ENCODE measurements at places on chromosomes 16 and 17.

GRCh38 chr17:81086789-81087551, 52.0 kb downstream of the BAIAP2 start:
- DNase-seq = no peak

DNA sequence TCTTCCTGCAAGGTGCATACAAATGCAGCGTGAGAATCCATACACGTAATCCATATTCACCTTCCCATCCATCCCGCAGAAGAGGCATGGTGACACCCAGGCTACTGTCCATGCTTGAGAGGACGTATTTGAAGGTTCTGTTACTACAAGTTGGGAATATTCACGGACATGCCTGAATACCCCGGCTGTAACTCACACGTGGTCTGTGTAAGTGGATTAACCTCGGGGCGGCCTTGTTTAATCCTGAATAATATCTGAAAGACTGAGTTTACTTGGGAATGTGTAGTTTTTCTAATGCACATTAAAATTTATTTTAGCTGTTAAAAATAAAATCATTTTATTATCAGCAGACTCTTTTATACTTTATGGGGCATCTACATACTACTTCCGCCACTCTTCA, 13.1 kb downstream of the CPSF4L start:
- no peak for DNase-seq

DNA sequence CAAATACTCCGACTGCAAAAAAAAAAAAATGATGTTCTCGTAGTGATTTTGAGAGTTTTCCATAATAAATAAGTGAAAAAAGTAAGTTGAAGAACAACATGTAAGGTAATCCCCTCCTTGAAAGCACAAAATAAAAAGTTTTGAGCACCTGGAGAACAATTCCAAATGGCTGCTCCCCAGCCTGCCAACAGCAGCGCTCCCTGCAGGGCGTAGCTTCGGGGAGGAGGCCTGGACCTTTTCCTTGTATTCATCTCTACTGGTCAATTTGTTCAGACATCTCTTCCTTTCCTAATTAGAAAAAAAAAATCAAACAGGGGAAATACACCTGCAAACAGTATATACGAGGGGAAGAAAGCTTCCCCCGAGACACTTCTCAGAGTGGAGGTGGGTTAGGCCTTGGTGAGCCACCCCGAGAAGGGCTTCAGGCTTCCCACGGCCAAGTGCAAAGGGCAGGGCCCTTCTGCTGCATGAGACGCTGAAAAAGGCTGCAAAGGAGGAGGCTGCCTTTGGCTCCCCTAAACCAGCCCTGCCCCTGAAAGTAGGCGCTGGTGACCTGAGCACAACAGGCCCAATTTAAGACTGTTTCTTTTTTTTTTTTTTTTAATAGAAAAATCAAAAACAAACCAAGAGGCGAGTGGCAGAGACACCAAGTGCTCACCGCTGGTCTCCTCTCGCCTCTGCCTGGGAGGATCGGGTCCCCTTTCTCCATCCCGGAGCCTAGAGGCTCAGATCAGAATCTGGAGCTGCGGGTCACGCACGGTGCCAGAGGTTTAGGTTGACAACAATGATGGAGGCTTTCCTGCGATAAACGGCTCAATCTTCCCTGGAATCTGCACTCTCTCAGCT, 193.1 kb upstream of the FOXF1 start:
- no peak for DNase-seq

GRCh38 chr16:85436636-85437165, 176.4 kb upstream of the GSE1 start:
- DNase-seq = no peak

- no peak for DNase-seq
Measured at GRCh38 chr16:55116165-55116920, 185.7 kb downstream of the IRX5 start.

DNA sequence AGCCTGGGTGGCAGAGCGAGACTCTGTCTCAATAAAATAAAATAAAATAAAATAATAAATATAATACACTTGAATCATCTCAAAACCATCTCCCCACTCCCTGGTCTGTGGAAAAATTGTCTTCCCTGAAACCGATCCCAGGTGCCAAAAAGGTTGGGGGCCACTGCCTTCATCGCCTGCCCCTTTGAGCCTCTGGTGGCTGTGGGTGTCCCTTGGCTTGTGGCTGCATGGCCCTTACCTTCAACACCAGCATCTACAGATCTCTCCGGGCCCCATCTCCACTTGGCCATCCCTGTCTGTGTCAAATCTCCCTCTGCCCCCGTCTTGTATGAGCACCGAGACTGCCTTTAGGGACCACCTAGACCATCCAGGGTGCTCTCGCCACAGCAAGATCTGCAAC, 177.3 kb downstream of the SEC14L1 start:
- DNase-seq = no peak

GRCh38 chr17:20992987-20993862, 49.6 kb downstream of the USP22 start:
- DNase-seq = peak; percentile 61

GRCh38 chr17:58112970-58113631, 29.9 kb downstream of the DYNLL2 start:
- peak; percentile 71 for DNase-seq

DNA sequence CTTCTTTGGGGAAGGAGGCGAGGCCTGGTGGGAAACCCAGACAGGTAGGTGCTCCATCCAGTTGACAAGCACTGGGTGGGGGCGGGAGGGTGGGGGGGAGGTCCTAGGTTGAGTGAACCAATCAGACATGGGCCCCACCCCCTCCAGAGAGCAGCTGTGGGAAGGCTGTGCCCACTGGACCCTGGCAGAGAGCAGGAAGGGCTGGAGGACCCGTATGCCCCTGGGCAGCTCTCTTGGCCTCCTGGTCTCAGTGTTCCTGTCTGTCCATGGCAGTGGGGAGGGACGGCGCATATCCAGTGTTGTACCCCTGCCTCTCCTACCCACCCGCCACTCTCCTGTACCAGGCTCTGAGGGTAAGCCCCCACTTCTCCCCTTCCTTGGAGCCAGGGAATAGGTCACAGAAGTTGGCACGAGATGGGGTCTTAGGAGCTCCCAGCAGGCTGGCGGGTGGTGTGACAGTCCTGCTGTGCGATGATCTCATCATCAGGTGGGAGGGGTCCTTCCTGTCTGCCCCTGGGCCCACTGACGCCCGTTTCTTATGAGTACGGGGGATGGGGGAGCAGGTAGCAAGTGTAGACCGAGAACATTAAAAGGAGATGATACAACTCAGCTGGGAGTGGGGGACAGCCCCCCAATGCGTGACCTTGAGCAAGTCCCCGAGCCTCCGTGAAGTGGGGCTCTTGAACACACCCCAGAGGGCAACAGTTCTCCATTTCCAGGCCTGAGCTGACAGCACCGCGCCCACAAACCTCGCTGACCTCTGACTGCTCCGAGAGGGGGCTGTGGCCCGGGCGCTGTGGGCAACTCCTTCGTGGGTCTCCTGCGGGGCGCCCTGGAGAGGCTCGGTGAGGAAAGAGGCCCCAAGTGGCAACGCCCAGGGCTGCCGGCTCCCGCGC, 1.2 kb upstream of the ZFPM1 start:
- DNase-seq = no peak

DNA sequence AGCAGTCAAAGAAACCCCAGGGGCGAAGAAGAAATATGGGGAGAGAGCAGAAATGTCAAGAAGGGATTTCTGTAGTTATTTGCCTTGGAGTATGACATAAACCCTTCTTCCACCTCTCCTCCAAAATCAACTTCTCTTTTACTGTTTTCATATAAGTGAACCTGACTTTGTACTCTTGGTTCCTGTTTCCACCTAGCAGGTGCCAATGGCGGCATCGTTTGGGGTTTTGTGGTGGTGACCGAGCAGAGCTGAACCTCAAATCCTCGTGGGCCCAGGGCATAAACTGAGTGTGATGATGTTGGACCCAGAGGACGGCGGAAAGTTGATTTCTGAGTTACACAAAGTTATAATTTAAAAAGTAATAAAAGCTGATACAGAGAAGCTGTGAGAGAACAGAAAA, 39.6 kb upstream of the PSMD7 start:
- DNase-seq = no peak

DNA sequence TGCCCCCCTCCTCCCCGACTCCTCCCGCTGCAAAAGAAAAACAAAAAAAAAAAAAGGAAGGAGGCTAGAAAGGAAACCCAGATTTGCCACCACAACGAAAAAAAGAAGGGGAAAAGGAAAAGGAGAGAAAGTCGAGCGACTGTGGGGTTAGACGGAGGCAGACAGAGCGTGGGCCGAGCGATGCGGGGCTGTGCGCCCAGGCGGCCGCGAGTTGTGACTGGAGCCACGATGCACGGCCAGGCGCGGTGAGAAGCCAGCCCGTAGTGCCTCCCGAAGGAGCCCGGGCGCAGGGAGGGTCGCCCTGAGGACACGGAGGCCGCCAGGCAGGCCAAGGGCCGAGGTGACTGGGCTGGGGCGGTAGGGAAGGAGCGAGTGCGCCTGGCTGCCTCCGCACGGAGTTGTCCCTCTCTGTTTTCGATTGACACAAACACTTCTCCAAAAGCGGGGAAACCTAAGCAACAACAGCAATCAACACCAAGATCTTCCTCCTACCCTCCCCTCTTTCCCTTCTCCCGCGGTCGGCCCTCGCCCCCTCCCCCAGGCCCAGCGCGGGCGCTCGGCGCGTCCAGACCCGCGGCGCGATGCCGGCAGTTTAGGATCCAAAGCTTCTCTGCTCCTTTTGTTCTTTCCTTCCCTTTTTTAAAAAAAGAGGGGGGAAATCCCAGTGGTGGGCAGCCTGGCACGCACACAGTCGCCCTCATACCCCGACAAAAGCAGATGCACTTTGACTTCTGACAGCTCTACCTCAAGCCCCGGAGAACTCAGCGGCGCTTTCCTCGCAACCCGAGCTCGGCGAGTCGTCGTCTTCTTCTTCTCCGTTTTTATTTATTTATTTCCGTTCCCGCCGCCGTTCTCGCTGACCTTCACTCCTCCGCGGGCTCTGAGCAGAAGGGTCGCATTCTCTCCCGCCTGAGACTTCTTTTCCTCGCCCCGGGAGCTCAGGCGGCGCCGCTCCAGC, at the start of gene LHX1:
Gene LHX1, plus strand, starts transcription at position 475 of the 958 bp plus-strand sequence. CDS start 723 bp downstream, outside the sequence.
- no peak for DNase-seq

DNA sequence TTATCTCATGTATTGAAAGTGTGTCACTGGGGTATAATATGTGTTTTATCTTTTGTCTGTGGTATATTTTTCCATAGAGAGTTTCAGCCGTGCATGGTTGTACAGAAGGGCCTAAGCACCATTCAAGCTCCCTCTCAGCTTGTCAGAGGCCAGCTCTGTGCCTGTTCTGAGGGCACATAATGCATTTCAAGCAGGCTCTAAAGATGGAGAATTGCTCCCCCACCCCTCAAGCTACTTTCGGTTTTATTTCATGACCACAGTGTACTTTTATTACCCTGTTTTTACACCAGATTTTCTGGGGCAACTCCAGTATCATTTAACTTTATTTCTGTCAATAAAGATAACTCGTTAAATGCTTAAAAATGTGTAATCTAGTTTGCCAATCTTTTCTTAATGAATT, 131.7 kb downstream of the SHISA6 start:
- peak; percentile 14 for DNase-seq

- no peak for DNase-seq
Measured at GRCh38 chr17:40936437-40936971, 942 bp downstream of the KRT23 start.

DNA sequence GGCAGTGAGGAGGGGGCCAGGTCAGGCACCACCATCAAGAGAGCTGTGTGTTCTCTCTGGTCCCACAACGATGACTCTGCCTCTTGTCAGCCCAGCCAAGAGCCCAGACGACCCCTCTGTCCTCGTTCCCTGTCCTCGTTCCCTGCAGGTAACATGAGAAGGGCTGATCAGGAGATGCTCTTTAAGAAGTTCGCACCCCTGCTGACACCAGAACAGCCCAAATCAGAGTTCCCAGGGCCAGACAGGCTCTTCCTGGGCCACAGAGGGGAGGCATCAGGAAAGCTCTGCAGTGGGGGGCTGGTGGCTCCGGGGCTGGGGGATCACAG, 13.5 kb upstream of the DNAI2 start:
- no peak for DNase-seq

GRCh38 chr17:71004413-71004812, 835.1 kb downstream of the KCNJ2 start:
- no peak for DNase-seq

GRCh38 chr16:17409894-17410293, 60.9 kb downstream of the XYLT1 start:
- DNase-seq = no peak

GRCh38 chr17:80989586-80989913, 2.1 kb upstream of the CHMP6 start:
- DNase-seq = no peak

DNA sequence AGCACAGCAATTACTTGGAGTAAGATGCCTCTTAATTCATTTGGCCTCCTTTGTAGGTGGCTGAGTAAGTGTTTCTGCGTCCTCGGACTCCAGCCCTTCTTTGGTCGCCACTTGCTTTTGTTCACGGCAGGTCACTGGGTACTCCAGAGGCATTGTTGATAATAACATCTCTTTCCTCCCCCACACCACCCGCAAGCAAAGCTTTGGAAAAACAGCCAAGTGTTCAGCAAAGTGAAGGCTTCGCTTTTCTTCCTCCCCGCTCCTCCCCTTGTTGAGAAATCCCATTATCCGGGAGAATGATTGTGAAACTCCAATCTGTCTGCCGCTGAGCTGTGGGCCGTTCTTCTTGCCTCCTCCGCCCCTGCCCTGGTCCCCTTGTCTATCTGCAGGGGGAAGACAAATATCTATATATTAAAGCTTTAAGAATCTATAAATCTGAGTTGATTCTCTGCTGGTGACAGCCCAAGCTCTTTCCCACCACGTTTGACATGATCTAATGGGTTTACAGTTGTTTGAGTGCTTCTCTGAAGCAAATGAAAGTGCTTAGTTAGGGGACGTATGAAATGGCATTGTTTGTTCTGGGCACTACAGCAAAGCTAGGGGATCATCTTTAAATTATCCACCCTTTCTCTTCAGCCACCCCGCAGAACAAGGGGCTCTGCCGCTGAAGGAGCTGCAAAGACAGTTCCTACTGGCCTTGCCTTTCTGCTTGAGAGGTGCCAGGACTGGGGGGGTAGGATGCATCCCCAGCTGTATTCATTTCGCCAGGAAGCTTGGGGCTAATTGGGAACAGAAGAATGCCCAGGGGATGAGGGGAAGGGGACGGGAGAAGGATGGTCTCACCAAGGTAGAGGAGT, 167.1 kb downstream of the CCDC182 start:
- DNase-seq = no peak

DNA sequence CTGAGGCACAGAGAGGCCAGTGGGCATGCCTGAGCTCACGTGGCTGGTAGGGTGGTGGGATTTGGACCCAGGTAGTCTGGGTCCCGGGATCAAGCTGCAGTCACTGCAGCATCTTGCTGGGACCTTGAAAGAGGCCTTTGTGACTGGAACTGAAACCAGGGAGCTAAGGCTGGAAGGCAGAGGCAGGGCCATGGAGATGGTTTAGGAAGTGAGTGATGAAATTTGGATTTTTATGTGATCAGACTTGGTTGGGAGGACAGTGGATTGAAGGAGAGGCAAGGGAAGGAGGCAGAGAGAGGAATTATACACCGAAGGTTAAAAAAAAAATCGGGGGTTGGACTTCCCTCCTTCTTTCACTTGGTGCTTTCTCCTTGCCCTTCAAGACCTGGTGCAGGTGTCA, 255.4 kb upstream of the CACNG5 start:
- DNase-seq = no peak
